T-helper 1 cell (primary cell): ENCODE measurements at places on chromosomes 11 and 22.

- no peak for DNase-seq
Measured at GRCh38 chr22:23146478-23147205, 1.4 kb downstream of the RAB36 start.

DNA sequence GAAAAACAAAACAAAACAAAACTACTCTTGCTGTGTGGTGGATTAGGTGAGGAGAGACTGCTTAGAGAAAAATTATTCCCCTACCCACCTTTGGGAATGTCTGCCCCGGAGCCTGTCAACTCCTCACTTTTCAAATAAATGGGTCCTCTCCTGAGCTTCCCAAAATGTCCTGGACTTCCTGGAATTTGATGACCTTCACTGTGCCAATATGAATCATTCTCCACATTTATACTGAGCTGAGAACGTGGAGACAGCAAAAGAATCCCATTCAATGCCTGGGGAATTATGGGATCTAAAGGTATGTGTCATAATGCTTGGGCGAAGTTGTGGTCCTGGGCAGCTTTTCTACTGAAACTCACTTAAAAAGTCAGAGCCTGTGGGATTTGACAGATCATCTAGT, 136.8 kb downstream of the KIF18A start:
- DNase-seq, result no peak

DNA sequence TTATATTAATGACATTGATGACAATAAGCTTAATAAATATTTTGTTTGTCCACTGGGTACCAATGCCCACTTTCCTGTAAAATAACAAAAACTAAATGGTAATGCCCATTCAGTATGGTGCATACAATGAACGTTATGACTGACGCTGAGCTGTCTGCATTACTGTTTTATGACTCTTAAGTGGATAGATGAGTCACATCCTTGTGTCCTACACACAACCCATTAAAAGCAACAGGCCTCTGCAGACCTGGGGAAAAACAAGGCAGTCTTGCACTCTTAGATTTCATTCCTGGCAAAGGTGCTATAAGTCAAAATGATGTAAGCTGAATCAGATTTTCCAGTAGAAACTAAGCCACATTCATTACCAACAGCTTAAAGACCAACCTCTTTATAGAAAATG, 176.3 kb upstream of the TMEM45B start:
- peak; percentile 78 for DNase-seq

GRCh38 chr22:38201711-38202436, at the start of gene MAFF:
Gene MAFF, plus strand, starts transcription at chr22:38201994. Its CDS starts 11,860 bp downstream, at chr22:38213854.
- peak; percentile 77 for DNase-seq

- no peak for DNase-seq
Measured at GRCh38 chr22:45516923-45517675, 14.4 kb downstream of the FBLN1 start.

GRCh38 chr11:129864811-129865210, 30.6 kb downstream of the NFRKB start:
- no peak for DNase-seq

DNA sequence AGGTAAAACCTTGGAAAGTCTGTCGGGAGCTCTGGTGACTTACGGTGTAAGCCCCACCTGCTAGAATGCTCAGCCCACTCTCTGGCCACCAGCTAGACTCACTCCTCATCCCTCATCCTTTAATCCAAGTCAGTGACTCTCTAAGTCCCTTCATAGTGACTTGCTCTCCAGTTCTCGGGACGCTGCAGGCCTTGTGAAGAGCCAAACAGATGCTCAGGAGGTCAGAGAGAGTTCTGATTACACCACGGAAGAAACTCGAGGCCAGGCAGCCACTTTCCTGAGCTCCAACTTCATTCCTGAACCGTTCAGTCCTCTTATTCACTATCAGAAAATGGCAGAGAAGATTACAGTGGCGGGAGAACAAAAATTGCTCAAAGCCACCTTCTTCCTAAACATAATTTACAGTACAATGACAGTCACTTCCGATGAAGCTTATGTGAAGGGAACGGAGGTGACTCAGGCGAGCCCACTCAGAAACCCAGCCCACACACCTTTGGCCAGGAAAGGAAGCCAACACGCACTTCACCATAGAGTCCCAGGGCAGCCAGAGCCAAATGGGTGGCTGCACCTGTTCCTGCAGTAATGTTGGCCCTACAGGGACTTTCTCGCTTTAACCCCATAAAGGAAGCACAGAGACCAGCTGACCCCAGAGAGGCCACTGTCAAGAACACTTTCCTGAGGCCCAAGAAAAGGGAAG, 100.4 kb downstream of the GALNT18 start:
- DNase-seq, result no peak

GRCh38 chr11:124639186-124639585, 16.5 kb downstream of the TBRG1 start:
- DNase-seq, result no peak

- DNase-seq, result no peak
Measured at GRCh38 chr11:25793637-25794036, 538.3 kb upstream of the ANO3 start.

DNA sequence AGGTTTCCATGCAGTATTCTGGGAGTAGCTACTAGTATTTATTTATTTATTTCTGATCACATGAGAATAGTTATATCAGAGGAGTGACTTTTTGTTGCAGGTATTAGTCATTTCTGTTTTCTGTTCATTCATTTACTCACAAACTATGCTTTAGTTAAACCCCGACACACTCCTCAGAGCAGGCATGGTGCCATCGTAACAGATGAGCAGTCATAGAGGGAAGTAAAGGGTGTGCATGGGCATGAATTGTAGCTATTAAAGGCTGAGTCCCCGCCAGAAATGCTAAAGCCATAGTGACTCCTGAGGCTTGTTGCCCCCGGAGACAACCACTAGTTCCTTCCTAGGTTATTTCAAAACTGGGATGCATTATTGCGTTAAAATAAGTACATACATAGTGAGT, 10.6 kb downstream of the JHY start:
- DNase-seq, result no peak

GRCh38 chr11:46210133-46210636, 67.3 kb upstream of the CREB3L1 start:
- DNase-seq, result no peak

DNA sequence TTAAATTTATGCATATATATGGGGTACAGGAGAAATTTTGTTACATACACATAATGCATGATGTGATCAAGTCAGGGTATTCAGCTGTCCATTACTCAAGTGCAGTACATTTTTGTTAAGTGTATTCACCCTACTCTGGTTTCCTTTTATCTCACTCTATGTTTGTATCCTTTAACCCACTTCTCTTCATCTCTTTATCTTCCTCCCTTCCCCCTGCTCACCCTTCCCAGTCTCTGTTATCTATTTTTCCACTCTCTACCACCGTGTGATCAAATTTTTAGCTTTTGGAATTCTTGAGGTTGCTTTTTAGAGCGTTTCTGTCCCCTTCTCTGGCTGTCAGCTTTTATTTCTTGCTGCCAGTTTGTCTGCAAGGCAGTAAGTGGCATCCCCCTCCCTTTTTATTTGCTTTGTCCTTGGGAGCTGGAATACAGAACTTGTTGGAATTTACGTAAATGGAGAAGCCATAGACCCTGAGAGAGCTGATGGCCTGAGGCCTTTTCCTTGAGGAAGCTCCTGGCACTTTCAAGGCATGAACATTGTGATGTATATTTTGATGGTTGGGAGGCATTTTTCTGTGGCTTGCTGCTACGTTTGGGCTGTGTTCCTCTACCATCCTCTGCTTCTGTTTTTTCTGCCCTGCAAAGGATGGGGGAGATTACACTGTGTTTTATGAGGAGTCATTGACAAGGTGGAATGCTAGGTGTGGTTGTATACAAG, 148.6 kb downstream of the LDLRAD3 start:
- DNase-seq, result no peak

- DNase-seq, result no peak
Measured at GRCh38 chr11:1073261-1073724, 1.4 kb upstream of the MUC2 start.

DNA sequence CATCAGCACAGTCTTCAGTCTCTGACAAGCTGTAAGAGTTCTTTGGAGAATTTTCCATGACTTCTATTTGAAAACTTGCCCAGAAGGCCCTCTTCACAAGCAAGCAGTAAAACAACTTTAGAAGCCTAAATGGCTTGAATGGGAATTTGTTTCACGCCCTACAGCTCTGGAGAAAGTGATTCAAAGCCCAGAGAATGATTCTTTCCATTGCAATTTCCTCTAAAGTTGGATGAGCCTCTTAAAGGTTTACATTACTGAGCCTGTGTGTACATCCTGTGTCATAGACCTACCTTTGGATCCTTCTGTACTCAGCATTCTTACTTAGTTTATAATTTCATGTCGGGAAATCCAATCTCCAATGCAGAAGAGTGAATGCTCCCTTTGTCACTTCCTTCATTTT, 6.8 kb upstream of the OR8B3 start:
- DNase-seq, result no peak
